ENCODE measurements at places on chromosomes 1 and 21. TPM values are rescaled to one million over a fixed set of nuclear protein-coding genes. Genes with fewer than 3 reads are reported as not detected.

- DNase-seq: no peak
Measured at GRCh38 chr1:218636548-218636947, 291.4 kb downstream of the TGFB2 start.

SYNJ1 gene
- total RNA-seq: 4.1 TPM

ERG gene
- not detected for total RNA-seq

GART gene
- total RNA-seq: 92.6 TPM

- DNase-seq: no peak
Measured at GRCh38 chr1:71087060-71087459, 6.2 kb upstream of the ZRANB2 start.

- DNase-seq: no peak
Measured at GRCh38 chr1:88979749-88980116, 12.7 kb downstream of the KYAT3 start.

- peak; percentile 88 for DNase-seq
Measured at GRCh38 chr1:174789399-174789798, 210.3 kb upstream of the CACYBP start.

OR6P1 gene
- not detected for total RNA-seq

DNA sequence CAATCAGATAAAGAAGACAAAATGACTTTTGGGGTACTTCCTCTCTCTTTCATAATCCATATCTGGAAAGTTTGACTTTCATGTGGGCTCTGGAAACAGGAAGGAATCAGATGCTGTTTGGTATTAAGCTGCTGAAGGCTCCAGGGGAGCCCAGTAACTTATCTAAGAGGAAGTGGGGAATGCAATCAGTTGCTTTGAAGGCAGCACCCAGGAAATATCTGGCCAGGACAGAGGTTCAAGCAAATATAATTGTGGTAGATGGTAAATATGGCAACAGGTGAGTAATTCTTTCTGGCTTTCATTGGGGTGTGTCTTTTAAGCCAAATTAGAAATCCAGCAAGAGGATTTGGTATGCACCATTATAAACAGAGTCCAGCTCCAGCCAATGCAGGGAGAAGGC lies 44.4 kb downstream of the COLGALT2 start:
- peak; percentile 36 for DNase-seq

DNA sequence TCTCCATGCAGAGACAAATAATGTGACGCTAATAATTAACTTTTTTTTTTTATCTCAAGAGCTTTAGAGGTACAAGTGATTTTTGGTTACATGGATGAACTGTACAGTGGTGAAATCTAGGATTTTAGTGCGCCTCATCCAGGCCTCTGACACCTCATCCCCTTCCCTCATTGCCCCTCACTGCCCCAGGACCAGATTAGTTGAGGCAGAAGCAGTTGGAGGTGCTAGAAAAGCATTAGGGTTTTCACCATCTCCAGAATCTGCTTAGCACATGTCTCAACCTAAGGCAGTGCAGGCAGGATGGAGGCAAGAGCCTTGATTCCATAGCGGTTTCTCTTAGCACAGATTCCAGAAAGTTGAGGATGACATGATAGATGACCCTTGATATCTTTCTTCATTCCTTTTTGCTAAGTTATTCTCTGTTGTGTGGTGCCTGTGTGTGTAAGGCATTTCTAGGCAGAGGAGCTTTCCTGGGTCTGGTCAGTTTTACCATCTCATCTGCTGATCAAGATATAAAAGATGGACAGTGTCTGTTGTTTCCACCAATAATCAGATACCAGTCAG lies 16.3 kb upstream of the IL10 start:
- no peak for DNase-seq

AZIN2 gene
- total RNA-seq: 10.7 TPM

GRCh38 chr21:33914188-33914587 lies 1.4 kb downstream of the ATP5PO start:
- DNase-seq: no peak

NID1 gene
- 8.7 TPM for total RNA-seq

ACTL8 gene
- not detected for total RNA-seq

PEX19 gene
- total RNA-seq: 67.5 TPM

DNA sequence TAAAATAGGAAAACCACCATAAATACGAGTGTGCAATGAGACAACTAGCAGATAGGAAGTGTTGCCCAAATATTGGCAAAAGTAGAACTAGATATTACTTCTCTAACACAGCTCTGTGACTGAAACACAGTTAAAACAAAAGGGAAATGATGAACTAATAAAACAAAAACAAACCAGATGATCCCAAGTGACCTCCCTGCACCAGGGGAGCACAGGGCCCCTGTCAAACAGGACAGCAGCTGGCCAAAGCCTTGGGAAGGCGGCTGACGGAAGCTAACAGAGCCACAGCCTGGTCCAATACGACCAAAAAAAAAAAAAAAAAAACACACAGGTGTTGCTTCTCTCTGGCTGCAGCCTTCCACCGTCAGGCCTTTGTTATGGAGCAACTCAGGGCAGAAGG lies 17.8 kb downstream of the ZBTB17 start:
- DNase-seq: peak; percentile 48

Data from myocyte (in vitro differentiated cells).